Lung (tissue), 17 donors: ENCODE measurements at places on chromosomes 4 and X.

GRCh38 chr4:48064349-48064748 is 47.8 kb downstream of the NIPAL1 start:
- DNase-seq = no peak

- DNase-seq = no peak
Observed at GRCh38 chr4:81606801-81607501, 135.2 kb upstream of the RASGEF1B start.

DNA sequence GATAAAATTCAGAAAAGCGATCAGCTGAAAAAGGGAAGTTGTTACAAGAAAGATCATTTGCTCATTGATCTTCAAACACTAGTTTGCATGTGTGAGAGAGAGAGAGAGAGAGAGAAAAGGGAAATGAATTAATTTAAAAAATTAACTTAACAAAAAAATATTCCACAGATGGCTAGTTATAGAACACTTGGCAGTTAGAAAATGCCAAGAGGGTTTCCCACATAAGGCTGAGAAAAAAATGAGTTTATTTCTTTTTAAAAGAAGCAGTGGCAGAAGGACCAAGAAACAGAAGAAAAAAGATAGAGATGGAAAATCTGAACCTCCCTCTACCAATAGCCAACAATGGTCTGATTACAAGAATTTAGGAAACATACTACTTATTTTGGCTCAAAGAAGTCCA is 47.1 kb downstream of the FGF13 start:
- no peak for DNase-seq

DNA sequence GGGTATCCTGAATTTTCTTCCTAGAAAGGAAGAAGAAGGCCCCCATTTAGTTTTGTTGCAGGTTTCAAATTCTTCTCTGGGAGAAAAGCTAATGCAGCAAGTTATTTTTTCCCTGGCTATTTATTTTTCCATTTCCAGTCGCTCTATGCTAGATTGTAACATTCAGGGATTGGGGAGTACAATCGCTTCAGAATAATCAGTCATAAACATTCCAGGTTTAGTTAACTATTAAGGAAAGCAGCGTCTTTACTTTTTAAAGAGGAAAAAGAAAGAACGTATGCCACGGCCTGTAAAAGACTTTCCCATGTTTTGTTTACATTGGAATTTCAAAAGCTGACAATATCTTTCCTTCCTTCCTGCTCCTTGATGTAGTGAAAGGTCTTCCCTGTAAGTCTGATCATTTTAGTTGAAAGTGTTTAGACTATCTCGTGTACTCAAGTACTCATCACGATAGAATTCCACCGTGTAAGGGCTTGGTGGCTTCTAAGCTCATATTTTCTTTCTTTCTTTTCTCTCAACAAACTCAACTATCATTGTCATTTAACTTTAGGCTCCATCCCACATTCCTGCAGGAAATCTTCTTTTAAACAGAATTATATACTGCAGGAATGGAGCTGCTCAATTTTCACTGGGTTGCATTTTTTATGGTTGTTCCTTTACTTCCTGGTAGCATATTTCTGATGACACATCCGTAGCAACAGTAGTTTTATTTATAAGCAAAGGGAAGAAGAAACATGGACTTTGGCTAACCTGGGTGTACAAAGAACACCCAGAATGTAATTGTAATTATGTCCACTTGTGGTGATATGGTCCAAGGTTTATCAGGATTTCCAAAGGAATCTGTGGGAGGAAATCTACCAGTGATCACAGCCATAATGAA is 213.1 kb upstream of the FAT1 start:
- peak; percentile 70 for DNase-seq

GRCh38 chr4:51932261-51932660 is 87.9 kb downstream of the LRRC66 start:
- no peak for DNase-seq

GRCh38 chr4:108118505-108118904 is 50.2 kb downstream of the LEF1 start:
- no peak for DNase-seq

DNA sequence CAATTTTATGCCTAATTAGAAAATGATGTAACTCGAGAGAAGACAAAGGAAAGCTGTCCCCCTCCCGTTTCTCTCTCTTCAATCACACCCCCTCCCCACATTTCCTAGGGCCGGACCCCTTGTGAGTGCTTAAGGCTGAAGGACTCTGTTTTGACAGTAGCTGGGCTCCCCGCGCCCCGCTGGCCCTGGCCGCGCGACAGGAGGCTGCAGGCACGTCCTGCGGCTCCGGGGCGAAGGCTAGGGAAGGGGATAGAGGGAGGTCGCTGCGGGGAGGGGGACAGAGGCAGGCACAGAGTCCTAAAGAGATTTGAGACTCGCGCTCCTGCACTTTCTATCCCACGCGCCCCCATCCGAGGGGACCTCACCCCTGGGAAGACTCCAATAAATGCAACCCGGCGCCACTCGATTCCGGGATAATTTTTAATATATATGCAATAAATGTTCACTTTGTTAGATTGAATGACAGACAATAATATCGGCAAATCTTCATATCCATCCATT is 56.2 kb upstream of the TMEM33 start:
- DNase-seq = no peak

DNA sequence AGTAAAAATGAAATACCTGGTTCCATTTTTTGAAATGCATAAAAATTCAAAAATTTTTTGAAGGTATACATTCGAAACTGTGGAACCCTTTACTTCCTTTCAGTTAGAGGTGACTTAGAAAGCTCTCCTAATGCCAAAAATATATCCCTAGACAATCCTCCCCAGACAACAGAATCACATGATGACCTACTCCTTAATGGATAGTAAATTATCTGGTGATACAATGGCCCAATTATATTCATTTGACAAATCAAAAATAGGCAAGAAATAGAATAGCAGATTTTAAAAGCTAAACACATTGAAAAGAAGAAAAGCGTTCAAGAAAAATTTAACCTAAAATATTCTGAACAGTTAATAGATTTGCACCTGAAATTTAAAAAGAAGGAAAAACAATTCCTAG is 3.5 kb upstream of the UGT2A2 start:
- no peak for DNase-seq

DNA sequence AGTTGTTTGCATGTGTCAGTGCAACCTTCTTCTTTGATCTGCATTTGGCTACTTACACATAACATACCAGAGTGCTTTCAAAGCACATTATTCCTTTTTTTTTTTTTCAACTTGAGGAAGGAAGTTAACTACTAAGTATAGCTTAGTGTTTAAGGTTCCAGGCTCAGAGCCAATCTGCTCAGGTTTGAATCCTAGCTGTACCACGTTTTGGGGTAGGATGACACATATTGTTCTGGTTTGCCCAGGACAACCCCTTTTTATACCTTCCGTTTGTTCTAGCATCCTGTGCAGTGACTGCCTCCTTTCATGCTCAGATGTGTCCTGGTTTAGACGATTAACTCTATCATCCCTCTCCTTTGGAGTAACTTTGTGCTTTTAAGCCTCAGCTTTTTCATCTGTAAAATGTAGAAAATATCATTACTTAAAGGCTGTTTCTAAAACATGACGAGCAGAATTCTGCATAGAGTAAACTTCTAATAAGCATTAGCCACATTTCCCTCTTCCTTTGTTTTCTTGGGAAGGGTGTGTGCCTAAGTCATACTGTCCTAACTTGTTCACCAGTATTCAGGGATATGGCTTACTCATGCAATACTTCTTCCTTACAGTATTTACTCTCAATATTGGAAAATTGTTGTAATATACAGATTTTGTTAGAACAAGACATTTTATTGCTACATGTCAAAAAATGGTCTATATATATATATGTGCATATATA is 281.3 kb downstream of the C4orf33 start:
- DNase-seq = peak; percentile 49

GRCh38 chr4:65805936-65806335 is 135.6 kb upstream of the EPHA5 start:
- no peak for DNase-seq

- no peak for DNase-seq
Observed at GRCh38 chrX:55710701-55711100, 6.8 kb upstream of the RRAGB start.

GRCh38 chrX:55135171-55135570 is 46.4 kb downstream of the PAGE2 start:
- DNase-seq = peak; percentile 55

- DNase-seq = no peak
Observed at GRCh38 chr4:17285747-17286146, 226.1 kb downstream of the QDPR start.

GRCh38 chr4:148834804-148835631 is 392.8 kb upstream of the NR3C2 start:
- DNase-seq = peak; percentile 80

DNA sequence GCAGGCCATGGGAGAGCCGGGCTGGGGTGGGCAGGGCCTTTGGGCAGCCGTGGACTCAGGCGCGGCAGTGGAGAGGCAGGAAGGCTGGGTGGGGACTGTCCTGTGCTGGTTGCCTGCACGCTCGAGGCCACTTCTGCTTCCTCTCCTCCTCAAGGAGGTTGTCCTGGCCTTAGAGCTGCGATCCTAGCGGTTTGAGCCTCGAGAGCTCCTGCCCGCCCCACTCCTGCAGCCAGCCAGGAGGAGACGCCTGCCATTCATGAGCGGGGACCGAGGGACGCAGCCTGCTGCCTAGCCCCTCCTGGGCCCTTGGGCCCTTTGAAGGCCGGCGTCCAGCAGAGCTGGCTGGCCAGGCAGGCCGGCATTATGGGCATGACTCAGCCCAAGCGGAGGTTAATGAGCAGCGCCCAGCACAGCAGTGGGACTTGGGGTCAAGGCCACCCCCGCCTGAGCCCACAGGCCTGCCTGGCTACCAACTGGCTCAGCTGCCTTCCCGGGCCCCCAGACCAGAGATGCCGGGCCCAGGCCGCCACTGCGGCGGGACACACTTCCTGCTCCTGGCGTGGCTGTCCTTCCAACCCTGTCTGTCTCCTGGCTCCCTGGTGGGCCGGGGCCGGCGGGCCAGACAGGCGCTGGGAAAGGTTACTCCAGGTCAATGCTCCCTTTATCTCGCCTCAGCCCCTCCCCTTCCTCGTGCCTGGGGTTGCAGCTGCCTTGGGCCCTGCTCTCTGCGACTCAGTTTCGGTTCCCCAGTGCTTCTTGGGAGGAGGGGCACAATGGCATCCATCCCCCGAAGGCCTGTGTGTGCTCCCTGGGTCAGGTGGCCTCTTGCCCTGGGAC is 1.8 kb downstream of the ABCD1 start:
- DNase-seq = peak; percentile 37

- DNase-seq = peak; percentile 69
Observed at GRCh38 chrX:21479695-21480270, 105.6 kb downstream of the CNKSR2 start.

DNA sequence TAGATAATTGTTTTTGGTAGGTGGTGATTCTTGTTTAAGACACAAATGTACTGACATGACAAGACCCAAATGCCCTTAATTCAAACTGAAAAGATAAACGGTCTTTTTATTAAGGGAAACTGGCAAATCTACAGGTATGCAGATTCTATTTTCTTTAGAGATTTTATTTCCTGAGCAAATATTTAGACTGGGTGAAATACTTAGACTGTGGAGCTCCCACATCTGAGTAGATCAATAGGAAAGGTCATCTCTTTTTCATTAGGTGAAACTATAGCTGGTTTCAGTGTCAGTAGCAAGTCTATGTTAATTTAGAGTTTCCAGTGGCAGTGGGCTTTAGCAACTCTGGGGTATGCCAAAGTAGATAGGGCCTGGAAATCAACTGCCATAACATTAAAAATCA is 446.7 kb downstream of the FSTL5 start:
- DNase-seq = no peak

DNA sequence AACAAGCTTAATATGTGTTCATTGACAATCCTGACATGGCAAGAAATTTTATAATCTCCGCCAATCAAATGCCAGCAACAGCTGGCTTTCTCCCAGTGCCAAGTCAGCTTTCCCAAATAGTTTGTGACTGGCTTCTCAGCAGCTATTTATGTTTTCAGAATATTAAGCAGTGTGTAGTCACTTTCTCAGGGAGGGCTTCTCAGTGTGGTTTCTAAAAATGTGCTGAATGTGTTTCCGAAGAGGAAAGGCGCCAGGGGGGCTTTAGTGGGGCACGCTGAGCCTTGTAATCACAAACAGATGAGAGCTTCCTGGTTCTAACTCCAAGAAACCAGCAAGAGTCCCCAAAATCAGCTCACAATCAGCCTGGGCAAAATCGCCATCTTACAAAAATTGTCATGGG is 258.7 kb upstream of the CPEB2 start:
- DNase-seq = no peak

GRCh38 chr4:3307486-3307885 is 14.7 kb downstream of the RGS12 start:
- DNase-seq = no peak

- peak; percentile 79 for DNase-seq
Observed at GRCh38 chr4:174156239-174156826, 127.1 kb downstream of the FBXO8 start.

DNA sequence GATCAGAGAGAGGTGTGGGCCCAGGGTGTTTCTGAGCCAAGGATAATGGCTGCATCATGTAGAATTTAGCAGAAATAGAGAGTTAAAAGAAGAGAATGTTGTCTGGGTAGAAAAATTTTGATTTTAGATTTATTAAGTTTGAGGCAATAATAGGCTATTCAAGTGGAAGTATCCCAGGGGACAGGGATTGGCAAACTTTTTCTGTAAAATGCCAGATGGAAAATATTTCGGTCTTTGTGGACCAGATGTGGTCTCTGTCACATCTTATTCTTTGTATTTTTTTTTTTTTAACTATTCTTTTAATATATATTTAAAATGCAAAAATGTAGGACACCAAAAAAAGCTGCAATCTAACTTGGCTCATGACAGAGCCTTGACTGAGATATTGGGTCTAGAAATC is 33.1 kb downstream of the IL15 start:
- no peak for DNase-seq

DNA sequence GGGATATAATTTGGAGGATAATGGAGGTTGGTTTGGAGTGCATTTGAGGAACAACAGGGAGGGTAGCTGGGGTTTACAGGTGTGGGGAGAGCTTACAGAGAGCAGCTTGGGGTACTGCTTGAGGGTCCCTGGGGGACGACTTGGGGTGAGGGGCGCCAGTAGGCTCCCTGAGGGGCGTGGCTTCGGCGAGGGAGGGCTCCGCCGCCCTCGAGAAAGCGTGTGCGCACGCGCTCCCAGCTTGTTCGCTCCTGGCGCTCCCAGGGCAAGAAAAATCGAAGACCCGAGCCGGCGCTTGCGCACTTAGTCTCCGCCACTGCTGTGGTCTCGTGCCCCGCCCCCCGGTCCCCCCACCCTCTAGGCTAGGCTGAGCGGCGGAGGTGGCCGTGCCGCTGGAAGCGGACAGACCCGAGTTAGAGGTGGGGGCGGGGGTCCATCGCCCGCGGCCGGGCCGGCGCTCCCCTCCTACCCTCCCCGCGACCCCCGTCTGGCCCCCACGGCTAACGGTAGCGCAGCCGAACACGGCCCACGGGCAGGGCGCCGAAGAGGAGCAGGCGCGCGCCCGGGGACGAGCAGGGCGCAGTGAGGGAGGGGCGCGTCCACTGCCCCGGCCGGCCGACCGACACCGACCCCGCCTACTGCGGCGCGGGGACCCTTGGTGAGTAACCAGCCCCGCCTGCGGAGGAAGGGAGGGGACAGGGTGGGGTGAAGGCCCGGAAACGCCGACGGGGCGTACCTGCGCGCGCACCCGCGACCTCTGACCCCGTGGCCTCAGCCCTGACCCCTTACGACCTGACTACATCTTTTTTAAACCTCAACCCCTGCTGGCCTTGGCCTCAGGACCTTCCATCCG is 5.4 kb upstream of the CCDC120 start:
- DNase-seq = peak; percentile 85
